ENCODE measurements at places on chromosomes 4 and X.

GRCh38 chr4:40515398-40516293 is 114.0 kb downstream of the RBM47 start:
- no peak for DNase-seq

- no peak for DNase-seq
These were observed 1.7 kb upstream of the HEPH start for GRCh38 chrX:66162331-66162822.

GRCh38 chrX:9392445-9392844 is 72.4 kb upstream of the TBL1X start:
- no peak for DNase-seq

DNA sequence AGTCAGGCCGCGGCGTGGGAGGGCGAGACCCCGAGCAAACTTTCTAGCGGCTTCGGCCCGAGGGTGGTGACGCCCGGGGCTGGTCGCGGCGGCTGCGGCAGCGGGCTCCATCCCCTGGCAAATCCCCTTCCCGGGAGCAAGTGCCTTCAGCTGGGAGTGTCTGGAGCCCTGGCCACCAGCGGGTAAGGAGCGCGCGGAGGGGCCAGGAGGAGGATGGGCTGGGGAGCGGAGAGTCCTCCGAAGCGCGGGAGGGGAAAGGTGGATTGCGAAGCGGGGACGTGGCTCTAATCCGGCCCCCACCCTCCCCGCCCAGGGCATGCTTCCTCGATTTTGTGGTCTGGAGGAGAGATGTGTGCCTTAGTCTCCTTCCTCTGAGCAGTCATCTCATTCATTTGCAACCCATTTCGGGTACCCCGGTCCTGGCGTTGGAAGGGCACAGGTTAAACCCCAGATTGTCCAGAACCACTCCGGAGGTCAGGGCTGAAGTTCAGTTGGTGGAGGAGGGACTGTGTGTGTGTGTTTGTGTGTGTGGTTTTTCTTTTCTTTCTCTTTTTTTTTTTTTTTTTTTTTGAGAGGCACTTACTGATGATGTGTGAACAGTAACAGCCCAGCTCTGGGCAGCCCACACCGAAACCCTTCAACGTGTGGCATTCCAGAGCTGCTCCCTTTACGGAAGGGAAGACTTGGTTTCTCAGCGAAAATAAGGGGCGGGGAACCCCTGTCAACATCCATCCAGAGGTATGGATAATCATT is 516 bp downstream of the SGMS2 start:
- DNase-seq: no peak

DNA sequence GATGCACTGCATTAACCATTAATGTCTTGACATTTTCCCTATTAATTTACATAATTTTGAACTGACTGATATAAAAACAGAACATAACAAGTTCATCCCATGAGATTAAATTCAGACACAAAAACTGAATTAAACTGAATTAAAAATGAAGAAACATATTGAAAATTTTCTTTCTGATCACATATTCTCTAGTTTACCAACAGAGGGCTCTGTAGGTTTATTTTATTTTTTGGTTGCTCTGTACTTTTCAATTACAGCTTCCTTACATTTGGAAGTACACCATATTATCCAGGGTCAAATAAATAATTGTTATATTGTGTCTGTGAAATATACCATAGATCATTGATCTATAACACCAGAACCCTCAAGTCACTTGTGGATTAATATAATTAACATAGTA is 27.3 kb upstream of the CT83 start:
- DNase-seq: no peak
